ENCODE measurements at places on chromosomes 16 and 17.

DNA sequence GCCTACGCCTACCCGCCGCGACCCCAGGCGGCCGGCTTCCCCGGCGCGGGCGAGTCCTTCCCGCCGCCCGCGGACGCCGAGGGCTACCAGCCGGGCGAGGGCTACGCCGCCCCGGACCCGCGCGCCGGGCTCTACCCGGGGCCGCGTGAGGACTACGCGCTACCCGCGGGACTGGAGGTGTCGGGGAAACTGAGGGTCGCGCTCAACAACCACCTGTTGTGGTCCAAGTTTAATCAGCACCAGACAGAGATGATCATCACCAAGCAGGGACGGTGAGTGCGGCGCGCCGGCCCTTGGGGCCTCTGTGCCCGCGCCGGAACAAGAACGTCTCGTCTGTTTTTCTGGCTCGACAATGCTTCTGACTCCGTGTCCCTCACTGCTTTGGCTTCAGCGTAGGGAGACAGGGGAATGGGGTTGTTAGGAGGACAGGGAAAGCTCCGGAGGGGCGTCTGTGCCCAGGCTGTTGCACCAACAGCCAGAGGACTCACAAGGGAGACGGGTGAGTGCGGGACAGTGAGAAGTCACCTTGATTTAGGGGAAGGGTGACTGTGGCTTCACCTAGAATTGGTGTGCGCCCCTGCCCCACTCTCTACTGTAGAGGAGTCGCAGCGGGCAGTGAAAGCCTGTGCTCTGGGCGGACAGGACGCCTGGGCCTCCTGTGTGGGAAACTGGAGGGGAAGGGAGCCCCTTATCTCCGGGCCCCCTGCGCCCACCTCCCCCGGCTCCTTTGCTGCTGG, 806 bp downstream of the TBX21 start:
- no peak for DNase-seq
- peak overlapping the region; percentile 99 for H3K4me3 ChIP-seq
- H3K4me1 ChIP-seq, result peaks cover 71% of the 10 kb centered on the region
- H3K27me3 ChIP-seq, result no peaks in the 10 kb centered on the region
- H3K27ac ChIP-seq, result peak overlapping the region; percentile 98

DNA sequence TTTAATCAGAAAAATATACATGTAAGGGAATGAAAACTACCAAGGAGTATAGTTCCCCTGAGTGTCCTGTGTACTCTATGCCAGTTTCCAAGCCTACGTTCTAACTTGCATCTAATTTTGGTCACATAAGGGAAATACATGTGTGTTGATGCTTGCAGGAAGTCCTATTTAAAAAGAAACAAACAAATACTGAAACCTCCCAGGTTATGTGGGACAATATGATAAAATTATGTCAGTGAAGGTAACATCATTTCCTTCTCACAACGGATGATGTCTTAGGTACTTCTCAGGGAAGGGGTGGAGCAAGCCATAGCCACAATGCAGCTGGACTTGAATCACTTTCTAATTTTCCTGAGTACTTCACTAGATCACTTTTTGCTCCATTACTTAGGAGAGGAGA, 115.9 kb downstream of the ZFHX3 start:
- no peak for DNase-seq
- no peak overlapping the region for H3K27ac ChIP-seq
- H3K4me1 ChIP-seq, result no peaks in the 10 kb centered on the region
- H3K36me3 ChIP-seq, result no peaks in the 10 kb centered on the region
- H3K27me3 ChIP-seq, result no peaks in the 10 kb centered on the region

DNA sequence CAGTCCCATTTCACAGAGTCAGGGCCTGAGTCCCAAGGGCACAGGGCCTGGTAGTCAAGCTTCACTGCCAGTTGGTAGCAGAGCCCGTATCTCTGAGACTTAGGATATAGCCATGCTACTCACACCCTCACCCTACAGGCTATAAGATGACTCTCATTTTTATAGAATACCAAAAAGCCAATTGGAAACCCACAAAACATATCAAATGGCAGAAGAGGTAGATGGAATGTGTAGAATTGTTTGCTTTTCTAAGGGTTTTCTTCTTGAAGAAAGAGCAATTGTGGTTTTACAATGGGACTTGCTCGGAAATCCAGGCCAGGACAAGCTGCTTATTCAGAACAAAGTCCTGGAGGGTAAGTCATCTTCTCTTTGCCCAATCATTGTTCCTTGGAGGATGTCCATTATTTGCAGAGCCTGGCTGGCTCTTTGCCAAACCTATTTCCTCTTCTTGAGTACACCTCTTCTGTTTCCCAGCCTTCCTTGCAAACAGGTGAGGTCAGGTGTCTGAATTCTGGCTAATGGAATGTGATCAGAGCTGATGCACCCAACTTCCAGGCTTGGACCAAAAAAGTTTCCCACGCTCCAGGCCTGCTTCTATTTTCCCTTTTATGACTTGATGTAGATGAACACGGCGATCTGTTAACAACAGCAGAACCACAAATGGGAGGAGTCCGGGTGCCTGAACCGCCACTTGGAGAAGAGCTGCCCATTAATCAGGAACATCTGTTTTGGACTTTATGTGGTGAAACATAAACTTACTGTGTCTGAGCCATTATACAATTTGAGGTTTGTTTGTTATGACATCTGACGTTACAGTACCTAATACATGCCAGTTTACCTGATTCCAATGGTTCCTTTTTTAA, 16.9 kb upstream of the CCL22 start:
- H3K27ac ChIP-seq, result no peak overlapping the region
- H3K27me3 ChIP-seq, result peaks cover 71% of the 10 kb centered on the region
- no peak overlapping the region for H3K4me3 ChIP-seq
- H3K4me1 ChIP-seq, result peaks cover 1% of the 10 kb centered on the region

DNA sequence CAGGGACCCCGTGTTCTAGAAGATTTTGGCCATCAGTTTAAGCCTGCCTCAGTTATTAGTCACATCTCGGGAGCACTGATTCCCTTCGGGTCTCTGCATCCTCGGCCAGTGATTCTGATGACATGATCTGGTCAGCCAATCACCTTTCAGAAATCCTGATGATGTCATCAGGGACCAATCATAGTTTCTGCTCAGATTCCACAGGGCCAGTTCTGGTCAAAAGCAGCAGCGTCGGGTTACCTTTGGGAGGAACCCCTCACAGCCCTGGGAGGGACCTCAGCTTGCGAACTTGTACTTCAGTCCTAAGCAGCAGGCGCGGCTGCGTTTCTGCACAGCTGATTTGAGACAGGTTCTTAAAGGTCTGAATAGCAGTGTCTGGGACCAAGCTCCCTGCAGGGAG, 13.9 kb downstream of the KDM8 start:
- H3K27ac ChIP-seq, result peak overlapping the region; percentile 5
- H3K27me3 ChIP-seq, result no peaks in the 10 kb centered on the region
- DNase-seq, result no peak
- peaks cover 7% of the 10 kb centered on the region for H3K36me3 ChIP-seq

DNA sequence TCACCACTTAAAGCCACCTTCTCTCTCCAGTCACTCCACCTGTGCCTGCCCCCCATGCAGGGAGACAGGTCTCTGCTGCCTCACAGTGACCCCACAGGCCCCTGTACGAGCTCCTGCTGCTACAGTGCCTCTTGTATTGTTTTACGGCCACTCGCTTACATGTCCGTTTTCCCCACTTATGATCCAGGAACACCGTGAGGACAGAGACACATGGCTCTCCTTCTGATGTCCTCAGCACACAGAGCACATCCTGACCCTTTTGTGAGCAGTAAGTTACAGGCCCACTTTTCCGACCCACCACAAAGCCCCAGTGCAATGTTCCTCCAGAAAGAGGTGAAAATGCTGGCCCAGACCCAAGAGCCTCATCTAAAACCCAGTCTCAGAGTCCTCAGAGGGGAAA, 84.8 kb upstream of the GNAO1 start:
- no peak for DNase-seq
- no peak overlapping the region for H3K27ac ChIP-seq
- peaks cover 9% of the 10 kb centered on the region for H3K27me3 ChIP-seq
- H3K4me3 ChIP-seq, result no peak overlapping the region
- H3K36me3 ChIP-seq, result no peaks in the 10 kb centered on the region

DNA sequence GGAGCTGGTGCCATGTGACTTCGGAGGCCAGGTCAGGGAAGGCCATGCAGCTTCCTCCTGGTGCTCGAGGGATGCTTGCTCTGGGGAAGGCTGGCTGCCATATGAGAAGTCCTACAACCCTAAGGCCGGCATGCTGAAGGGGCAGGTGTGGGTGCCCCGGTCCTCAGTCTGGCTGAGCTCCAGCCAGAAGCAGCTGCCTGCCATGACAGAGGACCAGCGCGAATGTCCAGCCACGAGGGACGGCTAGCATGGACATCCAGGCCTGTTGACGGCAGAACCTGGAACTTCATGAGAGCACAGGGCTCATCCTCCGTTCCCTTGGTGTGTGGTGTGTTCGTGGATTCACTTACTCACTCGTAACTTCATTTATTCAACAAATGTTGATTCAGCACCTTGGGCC, 140.6 kb downstream of the IRF8 start:
- no peak overlapping the region for H3K27ac ChIP-seq
- H3K27me3 ChIP-seq, result peaks cover 47% of the 10 kb centered on the region
- no peak for DNase-seq
- H3K4me3 ChIP-seq, result no peak overlapping the region
- peaks cover 4% of the 10 kb centered on the region for H3K4me1 ChIP-seq

DNA sequence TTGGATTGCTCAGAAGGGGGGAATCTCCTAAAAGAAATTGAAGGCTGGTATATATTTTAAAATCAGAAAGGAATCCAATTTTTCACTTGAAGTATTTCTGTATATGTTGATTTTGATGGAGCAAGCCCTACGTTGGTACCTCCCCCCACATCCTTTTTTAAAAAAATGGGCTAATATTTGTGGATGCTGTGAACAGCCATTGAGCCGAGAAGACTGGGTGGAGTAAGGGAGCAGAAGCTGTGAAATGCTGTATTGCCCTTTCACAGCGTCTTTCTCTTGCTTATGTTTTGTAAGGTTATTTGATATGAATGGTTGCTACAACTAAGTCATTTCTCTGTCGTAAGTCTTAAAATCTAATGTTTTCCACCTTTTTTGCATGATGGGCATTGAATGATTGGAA, 2.3 kb downstream of the PAFAH1B1 start:
- peaks cover 28% of the 10 kb centered on the region for H3K36me3 ChIP-seq
- H3K27me3 ChIP-seq, result no peaks in the 10 kb centered on the region
- no peak for DNase-seq
- H3K27ac ChIP-seq, result no peak overlapping the region
- peak overlapping the region; percentile 85 for H3K4me3 ChIP-seq

DNA sequence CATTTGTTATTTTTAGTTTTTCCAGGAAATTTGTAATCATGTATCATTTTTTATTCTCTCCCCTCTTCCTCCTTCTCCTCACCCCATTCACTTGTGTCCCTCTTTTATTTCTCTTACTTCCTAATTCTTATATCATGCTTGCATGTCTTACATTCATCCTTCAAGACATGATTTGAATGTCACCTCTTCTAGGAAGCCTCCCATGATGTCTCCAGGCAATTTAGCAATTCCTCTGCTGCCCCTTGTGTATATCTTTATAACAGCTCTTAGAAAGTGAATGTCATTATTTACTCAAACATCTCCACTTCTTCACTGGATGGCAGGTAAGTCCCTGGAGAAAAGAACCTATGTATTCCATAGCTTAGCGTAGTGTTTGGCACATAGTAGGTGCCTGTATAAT, 7.8 kb downstream of the HNF1B start:
- no peaks in the 10 kb centered on the region for H3K4me1 ChIP-seq
- no peak overlapping the region for H3K27ac ChIP-seq
- H3K4me3 ChIP-seq, result no peak overlapping the region
- peaks cover 72% of the 10 kb centered on the region for H3K27me3 ChIP-seq
- no peak for DNase-seq
- H3K36me3 ChIP-seq, result no peaks in the 10 kb centered on the region

DNA sequence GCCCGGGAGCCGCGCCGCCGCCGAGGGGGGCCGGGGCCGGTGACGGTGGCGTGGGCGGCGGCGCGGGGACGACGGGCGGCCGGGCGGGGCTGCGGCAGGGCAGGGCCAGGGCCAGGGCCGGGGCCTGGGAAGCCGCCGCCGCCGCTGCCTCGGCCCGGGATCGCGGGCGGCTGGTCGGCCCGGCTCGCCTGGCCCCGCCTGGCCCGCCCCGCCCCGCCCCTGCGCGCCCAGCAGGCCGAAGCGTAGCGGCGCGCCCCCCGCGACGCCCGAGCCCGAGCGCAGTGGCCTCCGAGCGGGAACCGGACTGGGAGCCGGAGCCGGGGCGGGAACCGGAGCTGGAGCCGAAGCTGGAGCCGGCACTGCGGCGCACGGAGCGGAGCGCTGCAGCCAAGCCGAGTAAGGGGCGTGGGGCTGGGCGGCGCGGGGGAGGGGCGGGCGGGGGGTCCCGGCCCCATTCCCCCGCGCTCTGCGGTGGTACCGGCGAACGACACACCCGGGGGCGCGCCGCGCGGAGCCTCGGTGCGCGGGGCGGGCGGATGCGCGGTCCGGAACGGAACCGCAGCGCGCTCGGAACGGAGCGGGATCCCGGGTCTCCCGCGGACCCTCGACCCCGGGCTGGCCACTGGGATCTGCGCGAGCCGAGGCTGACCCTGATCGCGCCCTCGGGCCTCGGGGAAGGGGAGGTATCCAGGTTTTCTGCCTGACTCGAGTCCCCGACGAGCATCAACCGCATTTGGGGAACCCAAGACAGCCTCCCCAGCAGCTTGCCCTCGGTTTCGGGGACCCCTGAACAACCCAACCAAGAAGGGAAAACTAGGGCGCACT, at the start of gene BEAN1:
Gene BEAN1, plus strand, starts transcription at position 260 of the 825 bp plus-strand sequence. CDS start 10,382 bp downstream, outside the sequence.
- peak within 1 kb of the TSS; percentile 25 for H3K4me3 ChIP-seq
- H3K27me3 ChIP-seq, result peaks cover 63% of the 10 kb centered on the region
- no peak within 1 kb of the TSS for H3K27ac ChIP-seq

- H3K4me1 ChIP-seq, result peaks cover 12% of the 10 kb centered on the region
- no peak overlapping the region for H3K4me3 ChIP-seq
- H3K27ac ChIP-seq, result no peak overlapping the region
- H3K36me3 ChIP-seq, result peaks cover 29% of the 10 kb centered on the region
- no peaks in the 10 kb centered on the region for H3K27me3 ChIP-seq
- DNase-seq, result peak; percentile 72
Observed at GRCh38 chr17:78421534-78422266, 43.3 kb downstream of the PGS1 start.

GRCh38 chr16:54242199-54242598, 44.4 kb downstream of the IRX3 start:
- DNase-seq, result no peak
- H3K4me3 ChIP-seq, result no peak overlapping the region
- peaks cover 10% of the 10 kb centered on the region for H3K27me3 ChIP-seq
- no peak overlapping the region for H3K27ac ChIP-seq

GRCh38 chr16:48361012-48361411, 24.2 kb downstream of the SIAH1 start:
- no peak overlapping the region for H3K4me3 ChIP-seq
- no peak for DNase-seq
- no peaks in the 10 kb centered on the region for H3K27me3 ChIP-seq
- peaks cover under 1% of the 10 kb centered on the region for H3K36me3 ChIP-seq

- no peak for DNase-seq
- no peak overlapping the region for H3K27ac ChIP-seq
- H3K36me3 ChIP-seq, result peaks cover 49% of the 10 kb centered on the region
Observed at GRCh38 chr16:15866451-15866850, 9.6 kb upstream of the MYH11 start.

Data from effector memory CD8-positive, alpha-beta T cell (primary cell).